Mesangial cell (primary cell): ENCODE measurements at places on chromosomes 4 and X. TPM values are rescaled to one million over a fixed set of nuclear protein-coding genes. Genes with fewer than 3 reads are reported as not detected.

Gene HPSE
- 1.3 and 1.6 TPM in 2 replicates for total RNA-seq

Gene BBS7
- total RNA-seq = 13.6 and 17.6 TPM in 2 replicates

Gene EMCN
- 0.13 TPM in 1 of 2 replicates, not detected in the other for total RNA-seq

Gene TCEAL7
- total RNA-seq = 11.8 and 12.7 TPM in 2 replicates

Gene EGF
- 0.16 and 0.25 TPM in 2 replicates for total RNA-seq

Gene FRMPD4
- under 0.01 TPM in 1 of 2 replicates, not detected in the other for total RNA-seq

Gene MAGEA2
- total RNA-seq = not detected in 2 replicates

Gene TRIM60
- total RNA-seq = not detected in 2 replicates

Gene MAPK10
- total RNA-seq = 2.0 and 7.6 TPM in 2 replicates

Gene GRIPAP1
- 9.3 and 17.5 TPM in 2 replicates for total RNA-seq
